ENCODE measurements at places on chromosomes 2 and 18.

GRCh38 chr2:96100893-96101304, 15.5 kb downstream of the ADRA2B start:
- DNase-seq, result no peak

- no peak for DNase-seq
Measured at GRCh38 chr2:25090801-25091200, 48.9 kb downstream of the EFR3B start.

GRCh38 chr2:78676921-78677696, 348.4 kb upstream of the REG3G start:
- DNase-seq, result no peak

DNA sequence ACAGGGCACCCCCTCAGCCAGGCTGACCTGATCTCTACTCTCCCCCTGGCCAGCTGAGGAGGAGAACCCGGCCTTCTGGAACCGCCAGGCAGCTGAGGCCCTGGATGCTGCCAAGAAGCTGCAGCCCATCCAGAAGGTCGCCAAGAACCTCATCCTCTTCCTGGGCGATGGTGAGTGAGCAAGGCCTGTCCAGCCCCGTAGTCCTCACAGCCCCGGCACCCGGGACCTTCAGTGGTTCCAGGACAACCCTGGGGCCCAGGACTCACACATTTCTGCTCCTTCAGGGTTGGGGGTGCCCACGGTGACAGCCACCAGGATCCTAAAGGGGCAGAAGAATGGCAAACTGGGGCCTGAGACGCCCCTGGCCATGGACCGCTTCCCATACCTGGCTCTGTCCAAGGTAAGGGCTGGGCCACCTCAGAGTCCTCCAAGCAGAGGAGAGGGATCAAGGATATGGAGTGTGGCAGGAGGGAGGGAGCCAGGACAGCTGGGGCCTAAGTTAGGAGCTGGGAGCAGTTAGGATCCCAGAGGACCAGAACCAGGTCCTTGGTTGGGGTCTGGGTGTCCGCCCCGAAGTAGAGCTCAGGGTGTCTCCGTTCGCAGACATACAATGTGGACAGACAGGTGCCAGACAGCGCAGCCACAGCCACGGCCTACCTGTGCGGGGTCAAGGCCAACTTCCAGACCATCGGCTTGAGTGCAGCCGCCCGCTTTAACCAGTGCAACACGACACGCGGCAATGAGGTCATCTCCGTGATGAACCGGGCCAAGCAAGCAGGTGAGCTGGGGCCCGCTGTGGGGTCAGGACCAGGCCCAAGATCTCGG, 555 bp downstream of the ALPI start:
- DNase-seq, result no peak

DNA sequence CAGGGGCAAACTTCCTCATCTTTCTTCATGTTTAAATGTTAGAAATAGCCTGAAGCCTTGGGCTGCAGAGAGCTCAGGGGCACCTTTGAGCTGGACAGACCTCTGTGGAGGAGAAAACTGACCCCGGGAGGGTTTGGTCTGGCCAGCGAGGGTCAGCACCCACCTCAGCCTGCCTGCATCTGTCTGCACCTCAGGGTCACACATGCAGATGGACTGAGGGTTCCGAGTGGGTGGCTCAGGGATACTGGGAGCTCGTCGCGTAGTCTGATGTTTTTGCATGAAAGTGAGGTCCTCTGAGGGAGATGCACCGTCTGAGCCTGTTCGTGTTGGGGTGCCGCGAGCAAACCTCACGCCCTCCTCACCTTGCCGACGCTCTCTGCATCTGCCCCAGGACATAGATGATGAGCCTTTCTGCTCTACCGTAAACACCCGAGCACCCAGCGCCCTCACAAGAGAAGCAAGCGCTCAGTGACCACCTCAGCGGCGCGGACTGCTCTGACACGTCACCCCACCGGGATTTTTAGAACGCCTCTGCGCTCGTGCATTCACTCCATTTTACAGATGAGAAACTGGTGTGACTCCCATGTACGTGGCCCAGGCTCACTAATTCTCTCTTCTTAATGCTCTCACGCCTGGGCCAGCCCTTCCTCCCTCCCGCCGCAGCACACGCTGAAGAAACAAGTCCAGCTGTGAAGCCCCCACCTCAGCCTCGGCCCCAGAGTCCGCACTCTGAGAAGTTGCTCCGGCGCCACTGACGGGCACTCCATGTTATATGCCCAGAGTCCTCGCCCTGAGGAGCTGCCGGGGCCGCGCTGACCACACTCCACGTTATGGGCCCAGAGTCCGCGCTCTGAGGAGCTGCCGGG, 9.5 kb downstream of the KCNG2 start:
- DNase-seq, result no peak

DNA sequence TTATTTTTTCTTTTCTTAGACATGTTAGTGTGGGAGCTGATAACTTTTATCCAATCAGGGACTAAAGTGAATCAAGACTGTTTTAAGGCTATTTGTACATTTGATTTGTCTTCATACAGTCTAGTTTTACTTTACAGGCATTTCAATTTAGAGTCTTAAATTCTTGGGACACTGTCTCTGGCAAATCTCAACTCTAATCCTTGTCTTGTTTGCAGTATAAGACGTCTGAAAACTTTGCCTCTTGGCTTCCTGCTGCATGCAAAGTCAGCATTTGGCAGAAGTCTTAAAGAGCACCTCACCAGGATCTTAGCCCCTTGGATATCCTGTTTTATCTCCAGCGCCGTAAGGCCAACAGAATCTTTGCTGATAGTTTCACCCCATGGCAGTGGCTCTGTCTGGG, 30.3 kb downstream of the SPOPL start:
- no peak for DNase-seq

GRCh38 chr2:229591611-229592010, 122.7 kb downstream of the DNER start:
- no peak for DNase-seq

DNA sequence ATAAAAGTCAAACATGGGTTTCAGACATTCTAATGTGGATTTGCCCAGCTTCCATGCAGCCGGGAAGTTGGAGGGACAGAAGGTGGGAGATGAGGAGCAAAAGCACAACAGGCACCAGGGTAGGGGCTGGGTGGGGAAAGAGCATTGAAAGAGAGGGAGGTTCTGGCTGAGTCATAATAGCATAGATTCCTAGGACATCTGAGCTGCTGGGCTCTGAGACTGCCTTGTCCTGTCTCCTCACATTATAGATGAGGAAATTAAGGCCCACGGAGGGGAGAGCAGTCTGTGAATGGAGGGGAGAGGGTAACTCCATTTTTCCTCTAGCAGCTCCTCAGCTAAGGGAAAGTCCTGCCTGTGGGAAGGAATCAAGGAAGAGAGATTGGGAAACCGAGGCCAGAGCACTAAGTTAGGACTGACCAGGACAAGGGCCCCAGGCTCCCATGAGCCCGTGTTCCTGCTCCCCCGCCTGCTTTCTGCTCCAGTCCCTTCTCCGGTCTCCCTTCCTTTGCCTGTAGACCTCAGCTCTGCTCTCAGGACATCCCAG, 26.2 kb downstream of the SH2D6 start:
- DNase-seq, result no peak

DNA sequence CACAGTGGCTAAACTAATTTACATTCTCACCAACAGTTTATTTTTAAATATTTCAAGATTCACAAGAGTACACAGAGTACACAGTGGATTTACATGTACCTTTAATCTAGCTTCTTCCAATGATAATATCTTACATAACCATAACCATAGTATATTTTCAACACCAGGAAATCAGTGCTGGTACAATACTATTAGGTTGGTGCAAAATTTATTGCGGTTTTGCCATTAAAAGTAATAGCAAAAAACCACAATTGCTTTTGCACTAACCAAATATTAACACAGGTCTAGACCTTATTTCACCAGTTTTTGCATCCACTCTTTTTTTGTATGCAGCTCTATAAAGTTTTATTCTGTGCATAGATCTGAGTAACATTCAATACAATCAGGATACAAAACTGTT, 163.0 kb downstream of the SCG2 start:
- no peak for DNase-seq

GRCh38 chr2:213475433-213475832, 191.2 kb downstream of the SPAG16 start:
- DNase-seq, result no peak

GRCh38 chr2:219684721-219685689, 57.6 kb downstream of the SLC4A3 start:
- DNase-seq, result peak; percentile 23

DNA sequence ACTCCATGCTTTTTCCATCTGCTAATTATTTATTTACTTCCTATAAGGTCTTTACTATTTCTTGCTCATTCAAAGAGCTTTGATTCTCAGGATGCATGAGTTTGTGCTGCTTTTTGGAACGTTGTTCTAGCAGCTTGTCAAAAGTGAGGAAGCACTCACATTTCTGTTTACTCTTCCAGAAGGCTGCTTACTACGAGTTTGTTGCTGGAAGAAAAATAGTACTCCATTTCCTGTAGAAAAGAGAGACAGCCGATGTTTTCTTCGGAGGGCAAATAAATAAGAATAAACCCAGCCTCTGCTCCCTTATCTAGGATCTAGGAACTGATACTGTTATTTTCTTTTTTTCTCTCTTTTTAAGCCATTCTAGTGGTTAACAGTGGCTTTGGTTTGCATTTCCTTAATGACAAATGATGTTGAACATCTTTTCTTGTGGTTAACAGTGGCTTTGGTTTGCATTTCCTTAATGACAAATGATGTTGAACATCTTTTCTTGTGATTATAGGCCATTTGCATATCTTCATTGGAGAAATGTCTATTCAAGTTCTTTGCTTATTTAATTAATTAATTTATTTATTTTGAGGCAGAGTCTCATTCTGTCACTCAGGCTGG, 20.5 kb downstream of the CYP27A1 start:
- peak; percentile 12 for DNase-seq

DNA sequence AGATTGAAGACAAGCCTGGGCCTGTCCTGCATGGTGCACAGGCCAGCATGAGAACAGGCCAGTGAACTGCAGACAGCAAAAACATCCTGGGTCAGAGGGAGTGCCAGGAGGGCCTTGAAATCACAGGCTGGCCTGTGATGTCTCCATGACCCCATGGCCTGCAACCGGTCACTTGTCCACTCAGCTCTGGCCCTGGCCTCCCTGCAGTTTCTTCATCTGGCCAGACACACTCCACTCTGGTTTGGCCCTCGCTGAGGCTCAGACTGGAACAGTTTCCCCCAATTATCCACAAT, 12.6 kb downstream of the CYRIA start:
- DNase-seq, result no peak

DNA sequence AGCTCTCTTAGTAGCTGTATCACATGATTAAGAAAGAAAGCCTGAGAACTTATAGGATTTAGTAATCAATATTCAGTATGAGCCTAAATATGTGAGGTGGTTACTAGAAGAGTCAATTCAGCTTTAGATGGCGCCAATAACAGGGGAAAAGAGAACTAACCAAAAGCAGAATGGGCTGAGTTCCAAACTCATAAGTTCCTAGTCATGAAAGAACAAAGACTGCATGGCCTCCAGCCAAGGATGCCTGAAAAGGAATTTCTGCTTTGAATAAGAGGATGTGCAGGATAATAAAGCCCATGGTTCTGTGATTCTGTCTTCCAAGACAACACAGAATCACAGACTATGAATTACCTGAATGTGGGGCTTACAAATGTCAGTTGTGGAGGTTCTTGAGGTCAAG, 196.5 kb downstream of the SATB2 start:
- no peak for DNase-seq

DNA sequence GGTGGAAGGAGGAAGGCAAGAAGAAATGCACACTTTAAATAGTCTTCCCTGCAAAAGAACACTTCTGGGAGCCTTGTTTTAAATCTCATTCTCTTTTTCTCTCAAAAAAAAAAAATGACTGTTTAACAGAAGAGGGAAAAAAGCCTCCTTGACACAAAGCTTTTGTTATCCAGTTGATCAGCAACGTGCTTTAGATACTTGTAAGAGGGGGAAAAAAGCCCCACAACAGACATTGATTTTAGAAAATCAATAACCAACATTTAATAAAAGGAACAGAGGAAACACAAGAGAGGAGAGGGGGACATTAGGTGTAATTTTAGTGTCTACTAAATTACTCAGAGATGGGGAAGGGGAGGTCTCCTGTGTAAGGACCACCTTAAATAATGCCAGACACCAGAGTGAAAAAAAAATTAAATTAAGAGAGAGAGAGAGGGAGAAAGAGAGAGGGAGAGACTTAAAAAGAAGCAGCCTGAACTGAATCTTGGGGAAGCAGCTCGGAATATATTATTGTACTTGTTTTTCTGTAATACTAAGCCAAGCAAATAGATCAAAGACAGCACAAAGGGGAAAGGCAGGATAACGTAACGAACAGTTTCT, 4.7 kb downstream of the ZEB2 start:
- no peak for DNase-seq

- DNase-seq, result no peak
Measured at GRCh38 chr2:217413193-217413592, 553.3 kb upstream of the TNP1 start.

- peak; percentile 75 for DNase-seq
Measured at GRCh38 chr2:23925702-23926289, 1.1 kb downstream of the ATAD2B start.

DNA sequence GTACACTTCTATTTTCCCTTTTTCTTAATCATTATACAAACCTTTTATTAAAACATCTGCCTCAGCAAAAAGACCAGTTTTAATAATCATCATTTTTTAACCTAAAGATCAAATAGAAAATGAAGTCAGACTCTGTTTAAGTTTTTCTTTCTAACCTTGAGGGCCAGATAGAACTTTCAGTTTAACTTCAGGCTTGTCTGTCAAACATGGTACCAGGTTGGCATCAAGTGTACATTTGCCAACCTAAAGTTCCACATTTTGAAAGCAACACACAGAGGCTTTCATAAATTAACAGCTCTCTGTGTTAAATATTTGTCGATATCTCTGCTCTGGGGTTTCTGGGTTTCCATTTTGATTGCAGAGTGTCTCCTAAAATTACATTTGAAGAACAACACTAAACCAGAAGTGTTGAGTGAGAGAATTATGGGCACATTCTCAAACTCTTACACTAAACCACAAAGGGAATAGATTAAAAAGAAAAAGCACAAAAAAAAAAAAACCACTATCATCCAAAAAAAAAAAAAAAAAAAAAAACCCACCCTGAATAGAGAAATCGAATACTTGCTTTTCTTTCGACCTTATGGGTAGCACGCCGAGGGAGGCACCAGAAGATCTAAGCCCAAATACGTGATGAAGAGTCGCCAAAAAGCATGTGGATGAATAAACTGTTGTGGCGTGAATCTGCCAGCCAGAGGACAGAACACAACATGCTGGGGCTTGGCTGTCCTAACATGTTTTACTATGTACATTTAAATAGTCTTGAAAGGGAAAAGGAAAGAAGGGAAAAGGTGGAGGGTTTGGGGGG, 166.2 kb downstream of the TCF4 start:
- no peak for DNase-seq

- DNase-seq, result no peak
Measured at GRCh38 chr2:187547353-187547979, 6.8 kb downstream of the TFPI start.

- no peak for DNase-seq
Measured at GRCh38 chr2:23411752-23412431, 26.9 kb downstream of the KLHL29 start.
